Activated T-helper 9 cell treated with anti-CD3 and anti-CD28 coated beads, Interleukin-2, amount 50 U/mL, for 16 hours (primary cell): ENCODE measurements at places on chromosomes 2 and 18.

- no peak for DNase-seq
Measured at GRCh38 chr2:74026687-74027241, 42.1 kb downstream of the TET3 start.

GRCh38 chr2:26582890-26583289 is 58.3 kb downstream of the CIB4 start:
- DNase-seq = no peak

DNA sequence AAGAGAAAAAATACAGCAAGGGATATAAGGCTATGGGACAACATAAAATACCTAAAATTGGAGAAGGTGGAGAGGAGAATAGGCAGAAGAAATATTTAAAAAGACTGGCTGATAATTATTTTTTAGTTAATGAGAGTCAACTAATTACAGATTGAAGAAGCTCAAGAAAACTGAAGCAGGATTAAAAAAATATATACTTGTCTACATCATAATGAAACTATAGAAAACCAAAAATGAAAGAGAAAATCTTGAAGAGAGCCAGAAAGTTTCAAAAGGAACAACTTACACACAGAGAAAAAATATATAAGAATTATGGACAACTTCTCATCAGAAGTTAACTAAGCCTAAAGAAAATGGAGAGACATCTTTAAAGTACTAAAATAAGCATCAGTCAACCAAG is 62.9 kb upstream of the APCDD1 start:
- DNase-seq = no peak

DNA sequence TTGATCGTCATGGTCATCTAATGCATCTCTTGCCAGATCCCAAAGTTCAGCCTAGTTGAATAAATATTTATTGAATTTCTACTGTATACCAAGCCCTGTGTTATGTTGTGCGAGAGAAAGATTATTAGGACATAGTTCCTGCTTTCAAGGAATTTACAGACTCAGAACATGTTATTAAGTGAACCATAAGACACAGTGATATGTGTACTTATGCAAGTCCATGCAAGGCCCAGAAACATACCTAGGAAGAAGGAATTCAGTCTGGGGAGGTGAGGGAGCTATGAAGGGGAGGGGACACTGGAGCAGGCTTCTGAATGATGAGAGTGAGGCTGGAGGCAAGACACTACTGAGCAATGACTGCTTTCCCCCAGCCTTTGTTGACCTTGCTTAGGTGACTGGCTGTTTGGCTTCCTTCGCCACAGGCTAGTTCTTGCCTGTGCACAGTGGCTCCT is 81.4 kb downstream of the ACAA2 start:
- DNase-seq = no peak

- no peak for DNase-seq
Measured at GRCh38 chr2:101388232-101388631, 929 bp upstream of the CREG2 start.

- no peak for DNase-seq
Measured at GRCh38 chr18:22846088-22846683, 86.9 kb upstream of the RBBP8 start.

GRCh38 chr2:154762638-154763037 is 64.1 kb downstream of the KCNJ3 start:
- no peak for DNase-seq

GRCh38 chr2:240298803-240299709 is 136.4 kb upstream of the GPC1 start:
- no peak for DNase-seq
